Esophagus squamous epithelium (tissue), 5 donors: ENCODE measurements at places on chromosomes 3 and 15.

DNA sequence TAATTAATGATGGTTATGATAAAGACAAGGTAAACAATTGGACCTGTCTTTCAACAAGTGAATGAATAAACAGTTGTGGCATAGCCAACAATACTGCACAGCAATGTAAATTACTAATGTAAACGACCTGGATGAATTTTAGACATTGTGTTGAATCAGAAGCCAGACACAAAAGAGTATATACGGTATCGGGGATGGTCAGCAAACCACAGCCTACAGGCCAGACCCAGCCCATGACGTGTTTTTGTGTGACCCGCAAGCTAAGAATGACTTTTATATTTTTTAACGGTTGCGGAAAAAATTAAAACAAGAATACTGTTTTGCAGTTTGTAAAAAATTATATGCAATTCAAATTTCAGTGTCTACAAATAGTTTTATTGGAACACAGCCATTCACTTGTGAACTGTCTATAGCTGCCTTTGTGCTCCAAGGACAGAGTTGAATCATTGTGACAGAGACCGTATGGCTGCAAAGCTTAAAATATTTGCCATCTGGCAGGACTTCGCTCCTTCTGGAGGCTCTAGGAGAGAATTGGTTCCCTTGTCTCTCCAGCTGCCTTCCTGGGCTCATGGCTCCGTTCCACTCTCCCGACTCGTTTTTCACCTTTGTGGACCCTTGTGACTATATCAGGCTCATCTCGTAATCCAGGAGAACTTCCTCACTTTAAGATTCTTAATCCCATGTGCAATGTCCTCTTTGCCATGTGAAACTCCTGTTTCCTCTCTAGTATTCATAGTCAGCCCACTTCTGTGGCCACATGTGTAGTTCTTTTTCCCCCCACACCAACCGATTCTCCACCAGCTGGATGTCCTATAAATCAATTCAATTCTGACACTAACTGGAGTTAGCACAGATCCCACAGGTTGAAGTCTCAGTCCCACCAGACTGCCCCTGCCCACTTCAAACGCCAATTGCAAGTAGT is 72.7 kb downstream of the CMTM8 start:
- no peak for DNase-seq
- H3K27ac ChIP-seq, result no peak overlapping the region
- no peak overlapping the region for H3K4me3 ChIP-seq
- no peaks in the 10 kb centered on the region for H3K27me3 ChIP-seq

DNA sequence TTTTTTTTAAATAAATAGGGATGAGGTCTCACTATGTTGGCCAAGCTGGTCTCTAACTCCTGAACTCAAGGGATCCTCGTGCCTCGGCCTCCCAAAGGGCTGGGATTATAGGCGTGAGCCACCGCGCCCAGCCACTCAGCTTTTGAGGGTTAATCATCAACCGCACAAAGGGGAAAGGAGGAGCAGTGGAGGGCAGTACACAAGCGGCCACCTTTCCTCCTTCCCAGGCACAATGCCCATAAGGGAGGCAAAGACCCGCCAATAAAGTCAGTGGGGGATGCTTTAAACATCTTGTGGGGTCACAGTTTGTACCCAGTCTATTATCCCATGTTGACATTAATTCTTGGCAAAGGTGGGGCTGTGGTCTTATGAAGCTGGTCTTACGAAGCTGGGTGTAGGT is 32.4 kb downstream of the EHD4 start:
- H3K36me3 ChIP-seq, result peaks cover 20% of the 10 kb centered on the region
- H3K4me3 ChIP-seq, result no peak overlapping the region
- no peak for DNase-seq
- peaks cover 53% of the 10 kb centered on the region for H3K4me1 ChIP-seq
- peak overlapping the region; percentile 81 for H3K27ac ChIP-seq
- no peaks in the 10 kb centered on the region for H3K27me3 ChIP-seq

DNA sequence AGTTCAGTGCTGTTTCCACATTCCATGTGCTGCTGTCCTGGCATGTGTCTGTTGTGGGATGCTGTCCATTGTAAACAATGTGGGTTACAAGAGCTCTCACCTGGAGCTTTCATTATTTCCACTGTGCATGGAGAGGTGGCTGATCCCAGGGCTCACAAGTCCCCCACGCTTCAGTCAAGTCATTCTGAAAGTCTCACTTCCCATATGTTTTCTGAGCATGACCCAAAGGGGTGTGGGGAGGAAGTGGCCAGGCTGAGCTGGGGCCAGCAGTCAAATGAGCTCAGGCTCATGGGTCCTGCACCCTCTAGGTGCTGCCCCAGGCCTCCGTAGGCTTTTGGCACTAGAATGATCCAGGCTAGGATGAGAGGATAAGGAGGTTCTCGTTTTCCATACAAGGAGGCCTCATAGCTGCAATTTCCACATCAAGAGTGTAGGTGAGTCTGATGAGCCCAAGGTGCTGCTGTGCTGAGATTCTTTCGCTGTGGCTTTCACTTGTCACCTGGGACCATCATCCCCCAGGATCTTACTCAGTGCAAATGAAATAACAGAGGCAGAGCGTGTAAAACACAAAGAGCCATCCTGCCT is 22.0 kb downstream of the STARD5 start:
- H3K4me3 ChIP-seq, result no peak overlapping the region
- DNase-seq, result no peak
- peak overlapping the region; percentile 67 for H3K27ac ChIP-seq
- no peaks in the 10 kb centered on the region for H3K27me3 ChIP-seq
- no peaks in the 10 kb centered on the region for H3K36me3 ChIP-seq

GRCh38 chr3:11803977-11804892 is 42.5 kb downstream of the TAMM41 start:
- H3K4me3 ChIP-seq, result no peak overlapping the region
- H3K27ac ChIP-seq, result no peak overlapping the region
- no peaks in the 10 kb centered on the region for H3K4me1 ChIP-seq
- peaks cover 85% of the 10 kb centered on the region for H3K36me3 ChIP-seq

DNA sequence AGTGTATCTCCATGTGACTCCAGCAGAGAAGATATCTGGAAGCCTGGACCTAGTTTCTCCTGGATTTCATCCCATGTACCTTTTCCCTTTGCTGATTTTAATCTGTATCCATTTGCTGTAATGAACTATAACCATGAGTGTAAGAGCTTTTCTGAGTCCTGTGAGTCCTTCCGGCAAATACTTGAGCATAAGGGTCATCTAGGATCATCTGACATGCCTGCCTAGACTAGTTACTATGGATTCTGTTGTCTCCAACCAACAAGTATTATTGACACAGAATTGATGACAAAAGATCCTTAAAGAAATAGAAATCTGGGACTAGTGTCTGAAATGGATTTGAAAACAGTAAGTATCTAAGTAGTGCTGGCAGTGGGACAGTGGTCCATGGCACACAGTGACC is 11.3 kb upstream of the UBE3A start:
- H3K4me1 ChIP-seq, result no peaks in the 10 kb centered on the region
- no peaks in the 10 kb centered on the region for H3K36me3 ChIP-seq
- no peak overlapping the region for H3K27ac ChIP-seq
- no peak for DNase-seq
- H3K4me3 ChIP-seq, result no peak overlapping the region

- H3K27me3 ChIP-seq, result no peaks in the 10 kb centered on the region
- H3K27ac ChIP-seq, result peak overlapping the region; percentile 94
- H3K36me3 ChIP-seq, result no peaks in the 10 kb centered on the region
- H3K4me3 ChIP-seq, result peak overlapping the region; percentile 62
- no peak for DNase-seq
Observed at GRCh38 chr15:100529556-100529955, 806 bp upstream of the CERS3 start.

- no peaks in the 10 kb centered on the region for H3K36me3 ChIP-seq
- no peaks in the 10 kb centered on the region for H3K4me1 ChIP-seq
- no peaks in the 10 kb centered on the region for H3K27me3 ChIP-seq
Observed at GRCh38 chr3:99659951-99660350, 21.6 kb downstream of the COL8A1 start.

DNA sequence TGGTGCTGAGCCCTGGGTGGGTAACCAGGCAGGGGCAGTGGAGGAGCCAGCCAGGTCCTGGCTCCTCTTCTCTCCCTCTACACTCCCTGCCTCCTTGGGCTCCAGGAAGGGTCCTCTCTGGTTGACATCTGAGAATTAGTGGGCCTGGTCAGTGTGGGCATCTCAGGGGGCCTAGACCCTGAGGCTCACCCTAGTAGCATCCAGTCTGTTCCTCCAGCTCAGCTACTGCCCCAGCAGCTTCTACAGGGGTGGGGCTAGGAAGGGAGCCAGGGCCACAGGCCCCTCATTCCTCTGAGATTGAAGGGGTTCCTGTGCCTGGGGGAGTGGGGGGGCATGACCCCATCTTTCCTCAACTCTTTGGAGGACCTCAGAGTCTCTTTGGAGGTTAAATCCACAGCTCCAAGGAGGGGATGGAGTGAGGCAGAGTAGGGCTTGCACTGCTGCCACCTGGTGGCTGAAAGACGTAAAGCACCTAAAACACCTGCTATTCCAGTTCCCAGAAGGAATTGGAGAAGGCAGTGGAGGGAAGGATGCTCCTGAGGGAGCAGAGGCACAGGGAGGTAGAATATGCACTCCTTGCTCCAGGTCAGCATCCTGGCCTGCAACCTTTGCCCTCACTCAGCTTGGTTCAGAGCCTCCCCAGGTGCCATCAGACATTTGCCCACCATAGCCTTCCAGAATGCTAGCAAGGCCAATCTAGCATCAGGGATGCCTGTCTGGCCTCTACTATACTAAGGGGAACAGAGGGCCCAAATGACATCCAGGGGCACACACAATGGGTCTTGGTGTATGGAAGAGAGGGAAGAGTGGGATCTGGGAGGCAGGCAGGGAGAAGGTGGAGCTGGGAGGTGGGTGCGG is 25.1 kb downstream of the C3orf18 start:
- no peak for DNase-seq
- H3K27ac ChIP-seq, result no peak overlapping the region
- no peaks in the 10 kb centered on the region for H3K36me3 ChIP-seq
- H3K4me3 ChIP-seq, result no peak overlapping the region

- H3K4me3 ChIP-seq, result no peak overlapping the region
- H3K4me1 ChIP-seq, result peaks cover 8% of the 10 kb centered on the region
- no peak overlapping the region for H3K27ac ChIP-seq
- no peaks in the 10 kb centered on the region for H3K27me3 ChIP-seq
- DNase-seq, result no peak
- no peaks in the 10 kb centered on the region for H3K36me3 ChIP-seq
Observed at GRCh38 chr3:69823743-69824142, 84.5 kb downstream of the MITF start.

DNA sequence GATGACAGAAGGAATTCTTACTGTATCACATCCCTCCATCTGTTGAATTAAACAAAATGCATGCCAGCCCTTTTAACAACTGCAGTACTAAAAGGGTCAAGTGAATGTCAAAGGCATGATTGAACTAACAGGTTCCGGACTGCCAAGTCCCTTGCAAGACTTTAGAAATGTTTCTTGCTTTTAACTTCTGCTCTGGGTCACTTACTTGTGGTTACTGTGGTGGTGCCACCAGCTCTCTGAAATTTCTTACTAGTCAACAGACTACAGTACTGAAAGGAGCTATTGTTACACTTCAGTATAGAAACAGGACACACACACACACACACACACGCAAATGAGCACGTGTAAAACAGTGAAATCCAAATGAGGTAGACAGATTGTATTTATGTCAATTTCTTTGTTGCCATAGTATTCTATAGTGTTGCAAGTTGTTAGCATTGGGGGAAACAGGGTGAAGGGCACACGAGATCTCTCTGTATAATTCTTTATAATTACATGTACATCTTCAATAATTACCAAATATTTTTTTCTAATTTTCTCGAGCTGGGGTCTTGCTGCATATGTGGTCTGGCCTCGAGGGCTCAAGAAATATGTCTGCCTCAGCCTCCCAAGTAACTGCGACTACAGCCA is 79.9 kb upstream of the SLC25A26 start:
- H3K27ac ChIP-seq, result no peak overlapping the region
- H3K4me3 ChIP-seq, result no peak overlapping the region
- H3K36me3 ChIP-seq, result no peaks in the 10 kb centered on the region
- DNase-seq, result no peak

GRCh38 chr3:40190056-40190455 is 119.5 kb upstream of the EIF1B start:
- DNase-seq, result no peak
- no peaks in the 10 kb centered on the region for H3K27me3 ChIP-seq
- H3K27ac ChIP-seq, result no peak overlapping the region

DNA sequence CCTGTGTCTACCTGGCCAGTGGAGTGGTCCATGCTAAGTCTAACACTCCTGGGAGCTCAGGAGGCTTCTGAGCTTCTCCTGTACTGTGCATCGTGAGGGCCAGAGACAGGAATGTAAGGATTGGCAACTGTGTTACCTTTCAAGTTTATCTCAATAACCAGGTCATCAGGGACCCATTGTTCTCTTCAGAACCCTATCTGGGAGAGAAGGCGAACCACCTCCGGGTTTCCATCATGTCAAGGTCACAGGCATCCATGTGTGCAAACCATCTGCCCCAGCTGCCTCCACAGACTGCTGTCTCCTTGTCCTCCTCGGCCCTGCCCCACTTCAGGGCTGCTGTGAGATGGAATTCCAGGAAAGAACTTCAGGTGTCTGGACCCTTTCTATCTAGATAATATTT is 5.9 kb downstream of the ANKRD63 start:
- H3K27me3 ChIP-seq, result peaks cover 9% of the 10 kb centered on the region
- DNase-seq, result no peak
- H3K27ac ChIP-seq, result no peak overlapping the region
- peaks cover 8% of the 10 kb centered on the region for H3K36me3 ChIP-seq

DNA sequence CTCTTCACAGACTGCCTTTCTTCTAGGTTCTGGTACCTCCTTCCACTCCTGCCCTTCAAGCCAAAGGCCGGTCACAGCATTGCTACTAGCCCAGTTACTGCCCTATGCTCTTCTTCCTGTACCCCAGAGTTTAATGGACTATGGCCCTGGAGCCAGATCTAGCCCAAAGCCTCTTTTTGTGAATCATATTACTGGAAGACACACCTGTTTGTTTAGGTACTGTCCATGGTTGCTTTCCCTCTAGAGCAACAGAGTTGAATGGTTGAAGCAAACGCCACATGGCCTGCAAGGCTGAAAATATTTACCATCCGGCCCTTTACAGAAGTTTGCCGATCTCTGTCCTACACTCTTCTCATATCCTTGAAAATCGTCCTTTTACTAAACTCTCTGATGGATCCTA is 47.0 kb downstream of the PDZRN3 start:
- H3K27me3 ChIP-seq, result no peaks in the 10 kb centered on the region
- no peaks in the 10 kb centered on the region for H3K36me3 ChIP-seq
- H3K4me1 ChIP-seq, result peaks cover 47% of the 10 kb centered on the region
- no peak overlapping the region for H3K27ac ChIP-seq

- no peak for DNase-seq
- no peaks in the 10 kb centered on the region for H3K4me1 ChIP-seq
- H3K27me3 ChIP-seq, result no peaks in the 10 kb centered on the region
- no peak overlapping the region for H3K27ac ChIP-seq
- no peak overlapping the region for H3K4me3 ChIP-seq
- no peaks in the 10 kb centered on the region for H3K36me3 ChIP-seq
Observed at GRCh38 chr3:124428372-124429128, 301.7 kb upstream of the UMPS start.

- no peaks in the 10 kb centered on the region for H3K4me1 ChIP-seq
- no peaks in the 10 kb centered on the region for H3K27me3 ChIP-seq
- H3K4me3 ChIP-seq, result no peak overlapping the region
Observed at GRCh38 chr3:35438101-35438500, 201.2 kb upstream of the ARPP21 start.

GRCh38 chr15:80367661-80368060 is 36.5 kb upstream of the ARNT2 start:
- H3K27ac ChIP-seq, result no peak overlapping the region
- H3K4me1 ChIP-seq, result no peaks in the 10 kb centered on the region
- H3K27me3 ChIP-seq, result no peaks in the 10 kb centered on the region
- H3K4me3 ChIP-seq, result no peak overlapping the region

- H3K4me3 ChIP-seq, result no peak overlapping the region
- no peak for DNase-seq
- H3K27me3 ChIP-seq, result no peaks in the 10 kb centered on the region
- peaks cover 31% of the 10 kb centered on the region for H3K4me1 ChIP-seq
Observed at GRCh38 chr3:121979246-121979645, 42.8 kb downstream of the ILDR1 start.
